ENCODE measurements at places on chromosomes 16 and 17.

DNA sequence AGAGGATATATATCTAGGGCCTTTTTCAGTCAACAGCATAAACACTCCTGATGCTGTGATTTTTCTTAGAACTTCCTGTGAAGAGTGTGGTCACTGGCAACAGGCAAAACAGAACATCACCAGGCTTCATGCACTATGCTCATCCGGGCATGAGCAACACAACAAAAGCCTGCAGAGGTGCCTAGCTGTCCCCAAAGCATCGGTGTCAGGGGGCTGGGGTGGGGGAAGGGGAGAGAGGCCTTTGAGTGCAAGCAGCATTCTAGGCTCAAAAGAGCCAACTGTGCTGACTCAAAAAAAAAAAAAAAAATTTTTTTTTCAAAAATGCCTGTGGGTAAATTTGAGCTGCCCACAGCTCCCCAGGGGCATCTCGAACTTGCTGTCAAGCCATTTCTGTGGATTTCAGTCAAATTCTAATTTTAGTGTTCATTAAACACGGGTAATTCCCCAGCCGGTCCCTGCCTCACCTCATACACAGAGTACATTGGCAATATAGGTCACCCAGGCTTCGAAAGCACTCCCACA lies 194.6 kb upstream of the DYNLRB2 start:
- DNase-seq = no peak

DNA sequence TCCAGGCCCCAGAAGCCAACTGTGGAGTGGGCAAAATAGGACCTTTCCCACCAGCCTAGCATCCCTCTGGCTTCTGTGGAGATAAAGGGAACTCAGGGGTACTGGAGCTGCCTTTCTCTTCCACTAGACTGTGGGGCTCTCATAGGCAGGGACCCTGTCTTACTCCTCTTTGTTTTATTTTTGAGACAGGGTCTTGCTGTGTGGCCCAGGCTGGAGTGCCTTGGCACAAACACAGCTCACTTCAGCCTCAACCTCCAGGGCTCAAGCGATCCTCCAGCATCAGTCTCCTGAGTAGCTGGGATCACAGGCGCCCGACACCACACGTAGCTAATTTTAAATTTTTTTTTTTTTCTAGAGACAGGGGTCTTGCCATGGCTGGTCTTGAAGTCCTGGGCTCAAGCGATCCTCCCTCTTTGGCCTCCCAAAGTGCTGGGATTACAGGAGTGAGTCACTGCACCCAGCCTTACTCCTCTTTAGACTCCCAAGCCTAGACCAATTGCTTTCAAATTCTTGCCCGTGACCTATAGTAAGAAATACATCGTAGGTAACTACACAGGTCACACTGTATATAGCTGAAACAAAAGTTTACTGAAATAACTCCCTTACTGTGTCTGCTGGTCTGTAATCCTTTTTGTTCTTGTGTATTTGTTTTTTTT lies 2.6 kb downstream of the RAI1 start:
- no peak for DNase-seq

DNA sequence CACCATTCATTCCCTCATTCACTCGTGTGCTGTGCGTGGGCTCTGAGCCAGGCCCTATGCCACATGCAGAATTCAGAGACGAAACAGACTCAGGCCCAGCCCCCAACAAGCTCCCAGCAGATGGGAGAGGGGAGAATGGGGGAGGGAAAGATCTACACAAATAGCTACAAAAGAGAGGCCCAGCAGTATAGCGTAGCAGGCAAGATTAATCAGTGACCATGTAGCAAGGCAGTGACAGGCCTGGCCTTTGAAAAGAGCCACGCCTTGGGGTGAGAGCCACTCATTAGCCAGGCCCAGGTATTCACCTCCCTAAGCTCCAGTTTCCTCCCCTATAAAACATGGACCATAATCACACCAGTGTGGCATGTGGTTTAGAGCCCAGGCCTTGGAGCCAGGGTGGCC lies 16.4 kb upstream of the KRT19 start:
- no peak for DNase-seq

- no peak for DNase-seq
Observed at GRCh38 chr17:8484465-8484864, 48.8 kb downstream of the NDEL1 start.

GRCh38 chr17:81509207-81509971 lies 3.2 kb downstream of the ACTG1 start:
- no peak for DNase-seq

- no peak for DNase-seq
Observed at GRCh38 chr17:59508999-59509625, 56.3 kb upstream of the DHX40 start.

GRCh38 chr17:32504166-32504990 lies 17.6 kb downstream of the CDK5R1 start:
- no peak for DNase-seq

DNA sequence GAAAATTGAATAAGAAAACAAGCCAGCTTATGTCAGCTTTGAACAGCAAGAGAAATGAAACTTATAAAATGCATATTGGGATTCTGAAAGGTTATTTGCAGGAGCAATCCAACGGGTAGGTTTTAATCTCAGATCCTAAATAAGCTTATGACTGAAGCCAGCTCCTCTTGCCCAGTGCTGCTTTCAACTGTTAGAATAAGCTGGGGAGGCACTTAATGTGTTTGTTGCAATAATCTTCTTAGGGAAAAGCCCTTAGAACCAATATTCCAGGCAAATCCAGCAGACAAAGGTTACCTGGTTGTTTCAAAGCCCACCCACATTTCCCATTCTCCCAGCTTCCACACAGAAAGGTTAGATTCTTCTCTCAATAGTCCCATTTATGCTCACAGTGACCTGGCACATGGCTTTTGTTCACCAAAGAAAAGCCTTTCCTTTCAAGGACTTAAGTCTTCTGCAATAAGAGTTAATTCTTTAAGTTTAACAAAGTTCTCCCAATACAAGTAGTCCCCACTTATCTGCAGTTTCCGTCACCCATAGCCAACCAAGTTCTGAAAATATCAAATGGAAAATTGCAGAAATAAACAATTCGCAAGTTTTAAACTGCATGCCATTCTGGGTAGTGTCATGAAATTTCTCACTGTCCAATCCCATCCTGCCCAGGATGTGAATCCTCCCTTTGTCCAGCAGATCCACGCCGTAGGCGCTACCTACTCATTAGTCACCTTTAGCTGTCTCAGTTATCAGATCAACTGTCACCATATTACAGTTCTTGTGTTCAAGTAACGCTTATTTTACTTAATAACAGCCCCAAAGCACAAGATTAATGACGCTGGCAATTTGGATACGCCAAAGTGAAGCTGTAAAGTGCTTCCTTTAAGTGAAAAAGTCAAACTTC lies 5.9 kb downstream of the TEX2 start:
- DNase-seq = no peak

DNA sequence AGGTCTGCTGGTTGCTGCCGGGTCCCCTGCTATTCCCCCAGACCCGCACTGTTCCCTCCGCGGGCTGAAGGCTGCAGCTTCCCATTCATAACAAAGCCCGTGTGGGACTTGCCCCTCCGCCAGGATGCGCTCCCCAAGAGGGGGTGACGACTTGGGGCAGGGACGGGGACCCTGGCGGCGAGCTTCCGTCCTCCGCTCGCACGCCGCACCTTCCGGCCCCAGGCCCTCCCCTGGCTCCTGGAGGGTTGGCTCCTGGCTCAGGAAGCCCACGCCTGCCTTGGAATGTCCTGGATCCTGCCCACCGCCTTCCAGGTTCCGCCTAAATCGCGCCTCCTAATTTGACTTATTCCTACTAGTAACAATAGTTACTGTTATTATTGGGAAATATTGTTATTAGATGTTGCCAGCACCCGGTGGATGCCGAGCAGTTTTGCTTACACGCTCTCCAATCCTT lies 1.1 kb upstream of the TFAP4 start:
- DNase-seq = no peak

GRCh38 chr16:88631920-88632586 lies 6.3 kb upstream of the IL17C start:
- no peak for DNase-seq

DNA sequence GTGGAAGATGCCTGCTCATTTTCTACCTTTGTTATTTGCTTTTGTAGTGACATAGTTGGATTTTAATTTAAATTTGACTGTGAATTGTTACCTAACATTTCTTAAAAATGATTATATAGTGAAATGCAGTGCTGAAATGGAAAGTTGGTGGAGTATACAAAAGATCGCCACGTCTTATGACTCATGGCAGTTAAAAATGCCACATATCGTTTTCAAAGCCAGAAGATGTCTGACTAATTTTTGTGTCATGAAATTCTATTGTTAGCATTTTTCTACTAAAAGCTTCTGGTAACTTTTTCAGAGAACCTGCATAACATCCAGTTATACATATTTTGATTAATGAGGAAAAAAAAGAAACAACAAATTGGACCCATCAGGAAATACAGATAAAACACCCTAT lies 20.6 kb downstream of the MAP2K4 start:
- no peak for DNase-seq

DNA sequence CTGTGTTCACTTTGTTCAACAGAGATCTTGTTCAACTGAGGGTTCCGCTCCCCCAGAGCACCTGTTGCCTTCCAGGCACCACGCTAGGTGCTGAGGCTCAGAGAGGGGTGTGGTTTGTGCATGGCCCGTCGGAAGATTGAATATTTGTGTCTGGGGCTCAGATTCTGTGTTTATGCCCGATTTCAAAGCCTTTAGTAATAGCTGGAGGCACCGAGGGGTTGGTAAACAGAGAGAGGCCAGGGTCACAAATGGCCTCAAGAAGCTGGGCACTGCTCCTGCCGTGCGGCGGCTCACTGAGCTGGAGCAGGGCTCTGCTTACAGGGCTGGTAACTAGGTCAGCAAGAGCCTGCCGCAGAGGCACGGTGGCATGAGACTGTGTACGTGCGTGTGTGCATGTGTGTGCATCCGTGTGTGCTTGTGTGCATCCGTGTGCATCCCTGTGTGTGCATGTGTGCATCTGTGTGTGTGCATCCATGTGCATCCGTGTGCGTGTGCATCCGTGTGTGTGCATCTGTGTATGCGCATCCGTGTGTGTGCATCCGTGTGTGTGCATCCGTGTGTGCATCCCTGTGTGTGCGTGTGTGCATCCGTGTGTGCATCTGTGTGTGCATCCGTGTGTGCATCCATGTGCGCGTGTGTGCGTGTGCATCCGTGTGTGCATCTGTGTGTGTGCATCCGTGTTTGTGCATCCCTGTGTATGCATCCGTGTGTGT lies 5.4 kb downstream of the ITGAE start:
- no peak for DNase-seq

DNA sequence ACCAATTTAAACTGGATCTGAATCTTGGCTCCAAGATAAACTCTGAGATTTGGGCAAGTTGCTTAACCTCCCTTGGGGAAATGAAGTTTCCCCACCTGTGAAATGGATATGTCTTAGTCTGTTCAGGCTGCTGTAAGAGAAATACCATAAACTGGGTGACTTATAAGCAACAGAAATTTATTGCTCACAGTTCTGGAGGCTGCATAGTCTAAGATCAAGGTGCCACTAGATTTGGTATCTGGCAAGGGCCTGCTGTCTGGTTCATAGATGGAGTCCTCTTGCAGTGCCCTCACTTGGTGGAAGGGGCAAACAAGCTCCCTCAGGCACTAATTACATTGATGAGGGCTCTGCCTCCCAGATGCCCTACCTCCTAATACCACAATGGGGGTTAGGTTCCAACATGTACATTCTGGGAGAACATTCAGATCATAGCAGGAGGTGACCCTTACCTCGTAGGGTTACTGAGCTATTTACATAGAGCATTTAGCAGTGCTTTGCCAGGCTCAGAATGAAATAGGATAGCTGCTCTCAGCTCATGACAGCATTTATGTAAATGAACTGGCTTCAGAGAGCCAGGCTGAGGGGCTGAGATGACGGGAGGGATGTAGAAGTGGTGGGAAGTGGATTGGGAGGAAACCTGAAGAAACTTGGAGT lies 83.9 kb downstream of the SPECC1 start:
- DNase-seq = no peak

- no peak for DNase-seq
Observed at GRCh38 chr17:73855720-73856333, 211.6 kb upstream of the SDK2 start.

DNA sequence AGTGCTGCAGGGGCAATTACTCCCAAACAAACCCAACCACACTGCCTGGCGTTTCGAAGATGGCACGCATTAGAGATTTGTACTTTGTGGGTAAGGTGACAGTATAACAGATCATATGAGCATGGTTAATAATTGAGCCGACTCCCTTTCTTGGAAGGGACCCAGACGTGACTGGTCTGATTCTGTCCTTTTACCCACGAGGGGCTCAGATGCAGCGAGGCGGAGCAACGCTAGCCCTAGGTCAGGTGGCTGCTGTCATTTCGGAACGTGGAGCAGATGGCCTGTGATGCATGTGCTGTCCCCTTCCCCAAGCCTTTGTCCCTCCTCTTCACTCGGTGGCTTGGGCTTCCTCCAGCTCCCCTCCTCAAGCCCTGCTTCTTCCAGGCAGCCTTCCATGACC lies 84.2 kb downstream of the SNX29 start:
- no peak for DNase-seq

DNA sequence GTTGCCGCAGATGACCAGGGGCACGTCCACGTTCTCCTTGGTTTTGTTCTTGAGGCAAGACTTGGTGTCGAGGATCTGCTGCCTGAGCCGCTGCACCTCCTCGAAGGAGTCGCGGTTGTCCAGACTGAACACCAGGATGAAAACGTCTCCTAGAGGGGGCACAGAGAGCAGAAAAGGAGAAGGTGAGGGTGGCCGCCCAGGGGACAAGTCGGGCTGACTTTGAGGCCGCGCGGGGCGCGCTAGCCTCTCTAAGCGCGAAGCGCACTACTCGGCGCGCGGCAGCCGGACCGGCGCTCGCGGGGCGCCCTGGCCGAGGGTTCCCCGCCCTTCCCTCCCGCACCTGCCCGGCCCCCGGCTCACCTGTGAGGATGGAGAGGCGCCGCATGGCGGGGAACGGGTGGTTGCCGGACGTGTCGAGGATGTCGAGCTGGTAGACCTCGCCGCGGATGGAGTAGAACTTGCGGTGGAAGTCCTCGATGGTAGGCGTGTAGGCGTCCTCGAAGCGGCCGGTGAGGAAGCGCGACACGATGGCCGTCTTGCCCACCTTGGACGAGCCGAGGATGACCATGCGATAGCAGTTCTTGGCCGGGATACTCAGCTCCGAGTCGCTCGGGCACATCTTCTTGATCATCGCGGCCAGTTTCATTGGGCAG lies 533 bp downstream of the RASD1 start:
- no peak for DNase-seq

DNA sequence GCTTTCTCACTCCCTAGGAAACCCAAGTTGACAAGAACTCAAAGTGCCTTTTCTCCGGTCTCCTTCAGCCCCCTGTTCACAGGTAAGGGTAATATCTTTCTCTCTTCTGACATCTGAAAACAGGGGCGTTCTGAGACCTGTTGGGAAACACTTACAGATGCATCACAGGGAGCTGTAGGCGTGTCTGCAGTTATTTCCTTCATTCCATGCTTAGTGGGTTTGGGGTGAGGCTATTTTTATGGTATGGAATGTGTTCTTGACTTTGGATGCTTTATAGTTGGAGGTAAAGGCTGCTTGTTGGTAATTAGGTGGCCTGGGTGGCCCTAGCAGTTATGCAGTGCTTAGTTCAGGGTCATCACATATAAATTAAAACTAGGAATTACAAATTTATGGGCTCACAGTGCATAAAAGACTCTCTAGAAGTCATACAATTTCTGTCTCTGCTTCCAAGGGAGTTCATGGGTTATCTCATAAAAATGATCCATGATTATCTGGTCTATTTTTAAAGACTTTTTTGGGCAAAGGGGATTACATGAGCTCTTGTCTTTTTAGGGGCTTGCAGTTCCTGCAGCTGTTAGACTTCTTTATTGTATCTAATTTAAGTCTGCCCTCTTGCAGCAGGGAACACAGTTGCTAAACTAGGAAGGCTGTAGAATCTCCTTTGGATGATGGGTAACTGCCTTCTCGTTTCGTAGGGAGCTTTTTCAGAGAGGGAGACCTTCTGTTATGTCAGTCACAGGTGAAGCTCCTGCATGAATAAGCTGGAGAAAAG lies 10.2 kb downstream of the SOCS7 start:
- DNase-seq = no peak

GRCh38 chr17:6366221-6366666 lies 68.7 kb downstream of the AIPL1 start:
- no peak for DNase-seq

Data from activated CD8-positive, alpha-beta memory T cell treated with anti-CD3 and anti-CD28 coated beads for 1 hour (primary cell).